ENCODE measurements at places on chromosomes 5 and 9. TPM values are rescaled to one million over a fixed set of nuclear protein-coding genes. Genes with fewer than 3 reads are reported as not detected.
A peak's percentile ranks its signal among the peaks of the same experiment; 100 is the strongest.

RNF14 gene
- total RNA-seq = 23.8 TPM

ZNF462 gene
- total RNA-seq = 0.18 TPM

LIX1 gene
- total RNA-seq = not detected

TBC1D2 gene
- total RNA-seq = 5.0 TPM

IRX4 gene
- total RNA-seq = not detected

COL23A1 gene
- 0.18 TPM for total RNA-seq

MYMK gene
- not detected for total RNA-seq

CHSY3 gene
- total RNA-seq = not detected

- H3K27ac ChIP-seq = no peak overlapping the region
- no peaks in the 10 kb centered on the region for H3K27me3 ChIP-seq
- no peaks in the 10 kb centered on the region for H3K36me3 ChIP-seq
- DNase-seq = no peak
- H3K4me3 ChIP-seq = no peak overlapping the region
- H3K4me1 ChIP-seq = peaks cover 4% of the 10 kb centered on the region
These were observed 1034.8 kb downstream of the CDH12 start for GRCh38 chr5:21818370-21818720.

- no peak for DNase-seq
- peaks cover 84% of the 10 kb centered on the region for H3K27me3 ChIP-seq
- peak within 1 kb of the TSS; percentile 49 for H3K27ac ChIP-seq
- peak within 1 kb of the TSS; percentile 72 for H3K4me3 ChIP-seq
- peaks cover 2% of the 10 kb centered on the region for H3K36me3 ChIP-seq
These were observed at the start of gene NPR3 for GRCh38 chr5:32710550-32711361. Gene NPR3, plus strand, starts transcription at chr5:32711321. Its CDS starts 456 bp downstream, at chr5:32711777.

GRCh38 chr9:134167530-134167931, 3.2 kb upstream of the RNU6ATAC start:
- H3K27ac ChIP-seq = no peak overlapping the region
- H3K27me3 ChIP-seq = no peaks in the 10 kb centered on the region
- H3K36me3 ChIP-seq = peaks cover 5% of the 10 kb centered on the region
- no peak overlapping the region for H3K4me3 ChIP-seq
- DNase-seq = no peak

DNA sequence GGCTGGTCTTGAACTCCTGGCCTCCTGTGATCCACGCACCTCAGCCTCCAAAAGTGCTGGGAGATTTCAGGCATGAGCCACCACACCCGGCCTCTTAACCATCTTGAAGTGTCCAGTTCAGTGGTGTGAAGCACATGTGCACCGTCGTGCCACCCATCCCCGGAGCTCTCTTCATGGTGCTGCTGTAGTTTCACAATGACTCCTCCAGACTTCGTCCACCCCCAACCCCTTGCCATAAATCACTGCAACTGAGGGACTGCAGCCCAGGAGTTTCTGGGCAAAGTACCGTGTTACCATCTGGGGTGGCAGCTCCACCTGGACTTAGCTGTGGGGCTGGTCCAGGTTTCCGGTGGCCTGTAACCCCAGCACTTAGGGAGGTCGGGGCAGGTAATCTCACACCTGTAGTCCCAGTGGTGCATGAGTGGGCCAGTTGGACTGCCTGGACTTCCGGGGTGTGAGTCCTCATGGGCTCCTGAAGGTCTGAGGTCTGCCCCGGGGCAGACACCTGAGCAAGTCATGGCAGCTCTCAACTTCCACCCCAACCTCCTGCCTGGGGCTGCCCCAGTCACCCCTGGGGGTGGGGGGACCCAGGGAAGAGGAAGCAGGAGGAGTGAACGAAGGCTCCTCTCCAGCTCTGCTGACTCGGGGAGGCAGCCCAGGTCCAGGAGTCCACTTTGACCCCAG, 6.6 kb upstream of the N4BP3 start:
- H3K27me3 ChIP-seq = peaks cover 24% of the 10 kb centered on the region
- H3K4me3 ChIP-seq = no peak overlapping the region
- H3K27ac ChIP-seq = no peak overlapping the region
- peaks cover 1% of the 10 kb centered on the region for H3K4me1 ChIP-seq
- DNase-seq = no peak

DNA sequence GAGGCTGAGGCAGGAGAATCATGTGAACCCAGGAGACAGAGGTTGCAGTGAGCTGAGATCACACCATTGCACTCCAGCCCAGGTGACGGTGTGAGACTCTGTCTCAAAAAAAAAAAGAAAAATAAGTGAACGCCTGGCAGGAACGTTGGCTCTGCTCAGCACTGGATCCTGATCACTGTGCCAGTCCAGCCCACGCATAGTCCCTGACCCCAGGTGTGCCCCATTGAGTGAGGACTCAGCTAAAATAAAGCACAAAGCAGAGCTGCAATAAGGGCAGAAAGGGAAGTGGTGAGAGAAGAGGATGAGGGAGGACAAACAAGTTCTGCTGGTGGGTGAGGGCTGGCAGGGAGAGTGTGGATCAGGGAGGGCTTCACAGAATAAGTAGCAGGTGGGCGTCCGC, 4.3 kb downstream of the GRHPR start:
- peaks cover 16% of the 10 kb centered on the region for H3K4me1 ChIP-seq
- H3K27ac ChIP-seq = no peak overlapping the region
- DNase-seq = no peak
- H3K36me3 ChIP-seq = peaks cover 3% of the 10 kb centered on the region

DNA sequence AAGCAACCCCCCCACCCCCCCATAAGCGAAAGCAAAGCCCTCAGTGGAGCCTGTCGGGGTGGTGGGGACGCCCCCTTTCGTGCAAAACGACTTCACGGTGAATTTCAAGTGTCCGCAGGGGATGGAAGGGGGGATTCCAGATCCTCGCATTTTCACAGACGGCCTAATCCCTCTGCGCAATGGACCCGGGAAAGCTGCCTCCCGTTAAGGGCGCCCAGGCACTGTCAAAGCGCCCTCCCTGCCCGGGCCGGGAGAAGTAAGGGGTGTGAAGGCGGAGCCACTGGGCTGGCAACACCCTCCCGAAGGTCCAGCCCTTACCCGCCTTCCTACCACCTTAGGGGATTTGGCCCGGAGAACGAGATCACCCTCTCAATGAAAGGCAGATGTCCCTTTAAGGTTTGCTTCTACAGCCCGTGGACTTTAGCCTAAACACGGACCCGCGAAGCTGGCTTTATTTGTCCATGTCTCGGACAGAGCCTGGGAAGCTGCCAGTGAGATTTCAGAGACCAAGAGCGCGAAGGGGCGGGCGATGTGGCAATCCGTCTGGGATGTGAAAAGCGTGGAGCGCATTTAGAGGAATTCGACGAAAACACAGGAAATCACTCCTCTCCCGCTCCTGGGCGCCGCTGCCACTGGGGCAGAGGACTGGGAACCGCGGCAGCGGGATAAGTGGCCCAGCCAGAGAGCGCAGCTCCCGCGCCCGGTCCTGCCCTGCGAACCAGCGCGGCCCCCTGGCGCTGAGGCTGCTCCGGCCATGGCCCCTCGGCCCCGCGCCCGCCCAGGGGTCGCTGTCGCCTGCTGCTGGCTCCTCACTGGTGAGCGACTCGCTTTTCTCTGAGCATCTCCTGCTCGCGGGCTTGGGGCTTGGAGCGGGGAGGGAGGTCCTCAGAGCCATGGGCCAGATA, at the start of the genes ITGA1 and PELO:
Gene ITGA1, plus strand, starts transcription at position 317 of the 905 bp plus-strand sequence. Its CDS starts 438 bp downstream, at position 755.
Gene PELO, plus strand, starts transcription at position 317 of the 905 bp plus-strand sequence. CDS start 12,479 bp downstream, outside the sequence.
- peaks cover 2% of the 10 kb centered on the region for H3K27me3 ChIP-seq
- peaks cover 52% of the 10 kb centered on the region for H3K4me1 ChIP-seq
- H3K27ac ChIP-seq = peak within 1 kb of the TSS; percentile 84

GRCh38 chr5:132768485-132768868, 8.6 kb downstream of the SEPTIN8 start:
- no peaks in the 10 kb centered on the region for H3K4me1 ChIP-seq
- H3K4me3 ChIP-seq = no peak overlapping the region
- peaks cover 1% of the 10 kb centered on the region for H3K36me3 ChIP-seq

DNA sequence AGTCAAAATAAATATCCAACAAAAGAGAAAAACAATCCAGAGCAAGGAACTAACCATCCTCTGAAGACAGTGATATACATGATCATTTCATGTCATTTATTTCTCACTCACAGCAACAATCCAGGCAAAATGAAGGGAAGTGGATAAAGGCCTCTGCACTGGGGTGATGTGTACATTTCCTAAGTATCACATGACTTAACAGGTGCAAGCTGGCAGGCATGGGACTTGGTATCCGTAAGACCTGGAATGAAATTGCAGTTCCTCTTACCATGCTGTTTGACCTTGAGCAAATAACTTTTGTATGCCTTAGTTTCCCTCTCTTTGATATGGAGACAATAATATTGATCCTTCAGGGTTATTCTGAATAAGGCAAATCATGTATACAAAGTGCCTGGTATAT, 77.6 kb downstream of the PRLR start:
- no peaks in the 10 kb centered on the region for H3K4me1 ChIP-seq
- H3K36me3 ChIP-seq = no peaks in the 10 kb centered on the region
- DNase-seq = no peak

GRCh38 chr5:143771189-143771588, 40.8 kb upstream of the HMHB1 start:
- no peak overlapping the region for H3K4me3 ChIP-seq
- H3K4me1 ChIP-seq = peaks cover 2% of the 10 kb centered on the region
- no peak overlapping the region for H3K27ac ChIP-seq
- peaks cover 8% of the 10 kb centered on the region for H3K27me3 ChIP-seq
- no peaks in the 10 kb centered on the region for H3K36me3 ChIP-seq

- no peak overlapping the region for H3K27ac ChIP-seq
- H3K27me3 ChIP-seq = peaks cover 4% of the 10 kb centered on the region
- no peak overlapping the region for H3K4me3 ChIP-seq
- no peak for DNase-seq
These were observed 49.4 kb downstream of the TRPM6 start for GRCh38 chr9:74838351-74838750.

DNA sequence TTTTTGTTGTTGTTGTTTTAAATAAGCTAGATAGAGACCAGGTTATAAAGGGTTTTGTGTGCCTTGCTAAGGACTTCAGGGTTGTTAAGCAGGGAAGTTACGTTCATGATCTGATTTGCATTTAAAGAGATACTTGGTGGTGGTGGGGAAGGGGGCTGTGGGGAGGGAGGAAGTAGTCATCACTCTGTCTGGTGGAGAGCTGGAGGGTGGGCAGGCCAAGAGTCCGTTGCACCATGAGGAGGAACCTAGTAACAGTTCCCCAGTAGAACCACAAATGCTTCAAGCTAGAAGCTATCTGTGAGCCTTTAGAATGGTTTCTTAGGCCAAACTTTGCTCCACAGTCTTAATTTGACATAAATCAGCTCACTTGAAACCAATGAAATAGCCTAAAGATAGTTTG, 18.7 kb upstream of the ROPN1L start:
- peaks cover 59% of the 10 kb centered on the region for H3K36me3 ChIP-seq
- H3K4me1 ChIP-seq = peaks cover 18% of the 10 kb centered on the region
- no peak for DNase-seq
- no peak overlapping the region for H3K4me3 ChIP-seq

GRCh38 chr5:125004009-125004408, 257.6 kb upstream of the ZNF608 start:
- H3K4me3 ChIP-seq = no peak overlapping the region
- H3K27ac ChIP-seq = no peak overlapping the region
- no peaks in the 10 kb centered on the region for H3K27me3 ChIP-seq
- no peaks in the 10 kb centered on the region for H3K36me3 ChIP-seq
- no peaks in the 10 kb centered on the region for H3K4me1 ChIP-seq

- H3K27ac ChIP-seq = no peak overlapping the region
- no peak for DNase-seq
- no peaks in the 10 kb centered on the region for H3K36me3 ChIP-seq
These were observed 57.5 kb upstream of the PAPPA start for GRCh38 chr9:116096046-116096445.

GRCh38 chr5:7425830-7426229, 29.9 kb downstream of the ADCY2 start:
- no peaks in the 10 kb centered on the region for H3K4me1 ChIP-seq
- DNase-seq = no peak
- H3K4me3 ChIP-seq = no peak overlapping the region
- no peak overlapping the region for H3K27ac ChIP-seq

GRCh38 chr9:107049803-107050184, 186.8 kb downstream of the ZNF462 start:
- H3K4me3 ChIP-seq = no peak overlapping the region
- H3K27me3 ChIP-seq = no peaks in the 10 kb centered on the region
- H3K36me3 ChIP-seq = no peaks in the 10 kb centered on the region
- no peak overlapping the region for H3K27ac ChIP-seq
- no peak for DNase-seq

DNA sequence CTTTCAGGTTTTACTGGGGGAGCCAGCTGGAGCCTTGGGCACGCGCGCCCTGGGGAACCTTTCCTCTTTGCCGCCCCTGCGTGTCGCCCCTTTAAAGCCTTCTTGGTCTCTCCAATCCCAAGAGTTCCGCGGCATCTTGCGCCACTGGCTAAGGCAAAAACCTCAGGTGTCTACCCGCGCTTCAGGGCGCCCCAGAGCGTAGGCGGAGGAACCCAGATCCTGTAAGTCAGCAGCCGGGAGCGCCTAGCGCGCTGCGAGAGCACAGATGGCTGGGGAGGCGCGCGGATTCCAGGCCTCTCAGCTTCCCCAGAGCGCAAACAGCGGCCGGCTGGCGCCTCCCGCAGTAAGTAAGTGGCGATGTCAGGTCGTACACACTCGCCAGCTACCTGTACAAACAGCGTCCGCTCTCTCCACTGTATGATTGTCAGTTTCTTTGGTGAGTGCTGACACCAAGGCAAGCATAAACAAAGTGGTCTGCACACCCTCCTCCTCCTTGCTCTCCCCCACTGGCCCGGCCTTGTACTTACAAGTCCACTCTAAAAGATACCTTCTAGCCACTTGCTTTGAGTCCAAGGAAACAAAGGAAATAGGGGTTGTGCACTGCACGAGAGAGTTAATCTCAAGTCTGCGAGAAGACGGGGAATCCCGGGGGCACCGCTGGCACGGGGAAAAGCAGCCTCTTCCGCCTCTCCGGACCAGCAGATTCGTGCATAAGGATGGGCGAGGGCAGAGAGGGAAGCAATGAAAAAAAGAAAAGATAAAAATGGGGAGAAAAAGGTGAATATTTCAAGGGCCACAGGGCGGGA, 2.9 kb downstream of the HTR1A start:
- no peak overlapping the region for H3K27ac ChIP-seq
- no peaks in the 10 kb centered on the region for H3K4me1 ChIP-seq
- H3K4me3 ChIP-seq = no peak overlapping the region
- peaks cover 4% of the 10 kb centered on the region for H3K36me3 ChIP-seq

DNA sequence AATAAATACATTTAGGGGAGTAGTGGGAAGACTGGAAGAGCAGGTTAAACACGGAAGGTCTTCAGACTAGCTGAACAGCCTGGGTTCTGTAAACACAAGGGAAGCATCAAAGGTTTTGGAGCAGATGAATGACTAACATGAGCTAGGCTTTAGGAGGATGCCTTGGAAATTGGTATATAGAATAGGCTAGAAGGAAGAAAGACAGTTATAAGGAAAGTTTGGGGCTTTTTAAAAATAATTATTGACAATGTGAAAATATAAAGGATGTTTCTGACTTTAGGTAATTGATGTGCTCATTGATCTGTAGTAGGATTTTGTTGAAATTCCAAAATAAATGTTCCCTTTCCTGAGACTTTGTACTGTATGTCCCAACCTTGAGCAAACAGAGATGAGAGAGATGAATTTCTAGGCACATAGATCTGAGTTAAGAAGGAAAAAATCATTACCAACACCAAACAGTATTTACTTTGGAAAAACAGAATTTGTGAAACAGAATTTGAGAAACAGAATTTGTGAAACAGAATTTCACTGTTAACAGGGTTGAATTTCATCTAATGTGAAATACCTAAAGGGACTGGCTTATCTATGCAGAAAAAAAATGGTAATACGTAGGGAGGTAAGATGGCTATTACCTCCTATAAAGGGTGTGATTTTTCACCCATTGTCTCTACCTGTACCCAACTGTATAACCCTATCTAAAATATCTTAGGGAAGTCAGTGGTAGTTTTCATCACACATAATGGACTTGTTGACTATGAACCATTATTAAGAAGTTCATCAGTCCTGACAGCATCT, 28.8 kb downstream of the SKP2 start:
- H3K4me1 ChIP-seq = peaks cover 6% of the 10 kb centered on the region
- H3K4me3 ChIP-seq = no peak overlapping the region
- H3K27me3 ChIP-seq = no peaks in the 10 kb centered on the region
- peaks cover 64% of the 10 kb centered on the region for H3K36me3 ChIP-seq
- no peak for DNase-seq
